ENCODE measurements at places on chromosomes 4 and X. TPM values are rescaled to one million over a fixed set of nuclear protein-coding genes. Genes with fewer than 3 reads are reported as not detected.
A peak's percentile ranks its signal among the peaks of the same experiment; 100 is the strongest.

ZNF157 gene
- not detected for total RNA-seq

GRCh38 chr4:127783026-127783769 lies 1.1 kb downstream of the HSPA4L start:
- DNase-seq = peak; percentile 66

DNA sequence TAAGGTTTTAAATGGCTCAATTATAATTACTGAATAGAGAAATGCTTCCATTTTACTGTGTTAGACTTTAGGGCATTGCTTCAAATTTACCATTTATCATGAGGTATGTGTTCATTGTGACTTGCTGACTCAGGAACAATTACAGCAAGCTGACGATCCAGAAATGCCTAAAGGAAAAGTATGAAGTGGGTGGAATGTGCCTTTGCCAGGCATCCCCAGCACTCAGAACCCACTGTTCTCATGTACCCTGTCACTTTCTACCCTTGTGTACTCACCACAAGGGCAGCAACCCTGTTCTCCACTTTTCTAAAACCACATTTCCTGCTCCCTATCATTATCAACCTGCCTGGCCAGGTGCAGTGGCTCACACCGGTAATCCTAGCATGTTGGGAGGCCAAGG lies 41.5 kb downstream of the QRFPR start:
- peak; percentile 19 for DNase-seq

- no peak for DNase-seq
Measured at GRCh38 chr4:39104255-39104654, 42.2 kb downstream of the KLHL5 start.

Data from GM23248 (cell line).